Natural killer cell treated with Interleukin-12 subunit alpha and Interleukin-12 subunit beta and Interleukin-15 and Interleukin-18, amount 100 ng/mL, for 72 hours (primary cell): ENCODE measurements at places on chromosomes 16 and 17.

DNA sequence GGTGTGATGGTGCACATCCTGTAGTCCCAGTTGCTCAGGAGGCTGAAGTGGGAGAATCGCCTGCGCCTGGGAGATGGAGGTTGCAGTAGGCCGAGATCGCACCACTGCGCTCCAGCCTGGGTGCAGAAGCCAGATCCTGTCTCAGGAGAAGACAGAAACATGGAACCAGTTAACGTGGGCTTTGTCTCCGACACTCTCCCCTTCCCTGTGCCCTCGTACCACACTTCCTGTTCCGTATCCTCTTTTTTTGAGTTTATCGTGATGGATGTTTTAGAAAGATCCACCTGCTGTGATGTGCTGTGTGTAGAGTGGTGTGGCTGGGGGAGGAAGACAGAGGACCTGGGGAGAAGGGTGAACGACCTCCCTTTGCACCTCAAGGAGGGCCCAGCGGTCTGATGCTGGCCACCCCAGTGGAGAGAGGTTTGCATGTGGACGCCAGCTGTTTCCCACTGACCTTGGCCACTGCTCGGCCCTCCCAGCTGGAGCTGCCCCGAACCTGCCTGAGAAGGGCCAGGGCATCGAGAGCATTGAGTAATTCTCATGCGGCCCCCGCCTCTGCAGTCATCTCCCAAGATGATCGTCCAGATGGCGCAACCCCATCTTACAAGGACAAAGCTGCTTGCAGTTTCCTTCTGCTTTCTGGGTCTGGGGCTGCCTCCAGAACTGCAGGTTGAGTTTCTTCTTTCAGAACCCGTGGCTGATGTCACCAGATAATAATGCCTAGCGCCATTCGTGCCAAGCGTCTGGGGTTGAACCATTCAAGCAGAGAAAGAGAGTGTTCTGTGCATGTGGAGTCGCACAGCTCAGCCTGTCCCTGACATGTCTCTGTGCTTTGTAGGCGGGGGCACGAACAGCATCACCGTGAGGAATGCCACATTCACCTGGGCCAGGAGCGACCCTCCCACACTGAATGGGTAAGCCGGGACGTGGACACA lies 126.3 kb downstream of the ABCC1 start:
- DNase-seq: no peak

DNA sequence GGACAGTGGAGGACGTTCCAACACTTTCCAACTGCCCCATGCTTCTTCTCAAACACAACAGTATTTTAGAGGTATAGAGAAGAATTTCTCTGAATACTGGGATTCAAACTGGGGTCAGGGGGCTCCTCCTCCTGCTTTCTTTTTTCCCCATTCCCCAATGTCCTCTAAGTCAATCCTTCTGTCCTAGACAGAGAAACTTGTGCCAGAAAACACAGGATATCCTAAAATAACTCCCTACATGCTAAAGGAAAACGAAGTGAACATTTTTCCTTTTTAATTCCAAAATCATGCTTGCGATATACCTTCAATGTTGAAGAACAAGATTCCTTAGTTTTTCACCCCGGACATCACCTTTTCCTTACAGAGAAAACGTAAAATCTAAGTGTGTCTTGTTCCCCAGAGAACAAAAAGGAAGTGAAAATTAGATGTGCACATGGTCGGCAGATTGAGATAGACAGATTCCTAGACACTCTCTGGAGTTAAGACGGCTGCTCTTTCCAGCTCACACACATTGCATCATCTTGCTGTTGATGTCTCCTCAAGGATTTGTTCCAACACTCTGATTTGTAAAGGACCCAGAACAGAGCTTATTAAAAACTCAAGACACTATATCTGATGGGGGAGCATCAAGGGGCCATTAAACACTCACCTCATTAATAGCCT lies 228.2 kb downstream of the GRIN2A start:
- DNase-seq: no peak

- DNase-seq: no peak
These were observed 2.0 kb downstream of the RRAD start for GRCh38 chr16:66923247-66923731.

DNA sequence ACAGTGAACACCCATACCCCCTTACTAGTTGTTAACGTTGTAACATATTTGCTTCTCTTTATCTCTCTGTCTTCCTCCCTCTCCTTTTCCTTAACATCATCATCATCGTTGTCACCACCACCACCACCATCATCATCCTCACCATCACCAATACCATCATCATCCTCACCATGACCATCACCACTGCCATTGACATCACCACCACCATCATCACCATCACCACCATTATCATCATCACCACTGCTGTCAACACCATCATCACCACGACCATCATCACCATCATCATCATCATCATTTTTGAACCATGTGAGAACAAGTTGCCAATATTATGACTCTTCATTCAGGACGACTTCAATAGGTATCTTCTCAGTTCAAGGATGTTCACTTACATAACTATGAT lies 35.5 kb downstream of the SHISA6 start:
- DNase-seq: no peak
